ENCODE measurements at places on chromosomes 7 and 10.

DNA sequence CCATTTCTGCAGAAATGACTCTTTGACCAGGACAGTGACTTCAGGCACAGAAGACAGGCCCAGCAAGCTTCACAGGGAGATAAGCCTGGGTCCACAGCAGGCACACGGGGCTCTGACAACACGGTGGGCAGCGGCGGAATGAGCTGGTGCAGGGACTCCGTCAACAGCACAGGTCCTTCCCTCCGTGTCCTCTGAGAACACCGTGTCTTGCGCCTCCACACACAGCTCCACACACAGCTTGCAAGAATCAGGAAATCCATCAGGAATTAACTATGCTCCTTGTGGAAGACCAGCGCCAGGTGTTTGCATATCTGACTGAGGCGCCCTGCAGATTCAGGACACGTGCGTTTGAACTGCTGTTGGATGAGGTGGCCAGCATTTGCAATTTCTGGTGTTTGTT, 39.6 kb downstream of the TCERG1L start:
- no peak for DNase-seq

GRCh38 chr10:122875843-122876466, 3.4 kb downstream of the FAM24B start:
- DNase-seq: no peak

DNA sequence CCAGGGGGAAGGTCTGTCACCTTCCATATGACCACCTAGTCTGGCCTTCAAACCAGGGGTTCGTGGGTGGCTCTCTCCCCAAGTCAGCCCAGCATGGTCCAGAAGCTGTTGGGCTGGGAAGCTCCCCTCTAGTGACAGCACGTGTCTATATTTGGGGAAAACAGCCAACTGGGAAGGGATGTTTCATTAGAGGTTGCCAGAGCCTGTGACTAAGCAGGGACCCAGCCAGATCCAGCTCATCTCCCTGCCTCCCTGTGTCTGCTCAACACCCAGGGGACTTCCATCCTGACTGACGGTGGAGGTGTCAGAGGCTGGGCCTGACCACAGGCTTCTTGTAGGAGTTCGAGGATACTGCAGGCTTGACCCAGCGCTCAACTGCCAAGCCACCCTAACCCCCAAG, 10.5 kb downstream of the STYXL1 start:
- DNase-seq: no peak

- DNase-seq: peak; percentile 84
Observed at GRCh38 chr7:100053215-100053614, 3.6 kb downstream of the ZSCAN21 start.

DNA sequence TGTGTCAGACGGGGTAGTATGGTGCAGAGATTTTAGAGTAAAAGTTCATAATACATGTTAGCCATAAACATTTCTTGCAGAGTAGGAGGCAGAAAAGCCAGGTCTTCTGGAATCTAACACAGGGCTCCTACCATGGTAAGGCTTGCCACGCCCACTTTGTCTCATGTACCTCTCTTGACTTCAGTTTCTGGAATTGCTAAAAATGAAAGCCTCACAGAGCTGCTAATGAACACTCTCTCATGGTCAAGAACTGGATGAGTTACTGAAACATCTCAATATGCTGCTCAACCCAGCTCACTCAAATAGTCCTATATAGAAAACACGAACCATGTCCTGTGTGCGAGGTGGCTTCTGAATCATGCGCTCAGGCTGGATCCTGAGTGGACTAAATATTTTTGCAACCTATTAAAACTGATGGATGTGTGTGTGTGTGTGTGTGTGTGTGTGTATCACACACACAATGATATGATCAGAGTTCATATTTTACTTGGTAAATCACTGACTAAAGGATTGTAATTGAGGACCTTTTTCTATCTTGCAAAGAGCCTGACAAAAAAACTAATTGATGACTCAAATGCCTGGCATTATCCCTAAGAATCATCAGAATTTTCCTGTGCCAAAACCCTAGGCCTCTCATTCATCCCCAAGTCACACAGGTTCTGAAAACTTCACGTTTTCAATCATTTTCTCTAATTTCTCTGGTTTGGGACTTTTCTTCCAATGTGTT, 1306.6 kb downstream of the XPNPEP1 start:
- no peak for DNase-seq

GRCh38 chr10:77001206-77001605, 636.4 kb downstream of the KCNMA1 start:
- no peak for DNase-seq
